ENCODE measurements at places on chromosomes 1 and 21. TPM values are rescaled to one million over a fixed set of nuclear protein-coding genes. Genes with fewer than 3 reads are reported as not detected.

- no peak for DNase-seq
Measured at GRCh38 chr1:235050911-235051360, 77.7 kb downstream of the TOMM20 start.

DNA sequence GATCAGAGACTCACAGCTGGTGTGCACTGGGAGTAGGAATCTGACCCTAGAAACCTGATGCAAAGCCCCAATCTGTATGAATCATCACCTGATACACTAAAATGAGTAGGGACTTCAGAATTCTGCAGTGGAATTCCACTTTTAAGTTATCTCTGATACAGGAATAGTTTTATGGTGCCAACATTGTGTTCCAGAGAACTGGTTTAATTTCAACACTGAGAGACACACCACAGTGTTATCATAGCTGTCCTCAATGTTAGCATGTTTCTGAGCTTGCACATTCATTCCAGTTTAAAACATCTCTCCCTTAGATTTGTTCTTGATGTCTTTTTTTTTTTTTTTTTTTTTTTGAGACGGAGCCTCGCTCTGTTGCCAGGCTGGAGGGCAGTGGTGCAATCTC lies 7.1 kb downstream of the UTS2 start:
- DNase-seq: no peak

DNA sequence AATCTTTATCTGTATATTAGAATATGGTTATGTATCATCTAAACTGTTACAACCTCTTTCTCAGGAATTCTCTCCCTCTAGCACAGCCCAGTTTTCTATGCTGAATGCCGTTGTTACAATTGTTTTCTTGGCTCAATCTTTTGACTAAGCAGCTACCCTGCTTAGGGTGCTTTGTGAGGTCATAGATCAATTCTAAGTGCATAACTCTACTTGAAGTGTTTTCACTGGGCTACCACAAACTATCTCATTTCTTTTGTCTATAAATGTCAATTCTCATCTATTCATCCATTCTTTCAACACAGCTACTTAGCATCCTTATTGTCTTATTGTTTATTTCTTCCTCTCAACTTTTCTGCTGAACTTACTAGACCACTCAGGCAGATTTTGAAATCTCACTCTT lies 77.1 kb downstream of the CEP350 start:
- DNase-seq: no peak

GRCh38 chr1:163922743-163923201 lies 601.0 kb downstream of the NUF2 start:
- DNase-seq: no peak

DNA sequence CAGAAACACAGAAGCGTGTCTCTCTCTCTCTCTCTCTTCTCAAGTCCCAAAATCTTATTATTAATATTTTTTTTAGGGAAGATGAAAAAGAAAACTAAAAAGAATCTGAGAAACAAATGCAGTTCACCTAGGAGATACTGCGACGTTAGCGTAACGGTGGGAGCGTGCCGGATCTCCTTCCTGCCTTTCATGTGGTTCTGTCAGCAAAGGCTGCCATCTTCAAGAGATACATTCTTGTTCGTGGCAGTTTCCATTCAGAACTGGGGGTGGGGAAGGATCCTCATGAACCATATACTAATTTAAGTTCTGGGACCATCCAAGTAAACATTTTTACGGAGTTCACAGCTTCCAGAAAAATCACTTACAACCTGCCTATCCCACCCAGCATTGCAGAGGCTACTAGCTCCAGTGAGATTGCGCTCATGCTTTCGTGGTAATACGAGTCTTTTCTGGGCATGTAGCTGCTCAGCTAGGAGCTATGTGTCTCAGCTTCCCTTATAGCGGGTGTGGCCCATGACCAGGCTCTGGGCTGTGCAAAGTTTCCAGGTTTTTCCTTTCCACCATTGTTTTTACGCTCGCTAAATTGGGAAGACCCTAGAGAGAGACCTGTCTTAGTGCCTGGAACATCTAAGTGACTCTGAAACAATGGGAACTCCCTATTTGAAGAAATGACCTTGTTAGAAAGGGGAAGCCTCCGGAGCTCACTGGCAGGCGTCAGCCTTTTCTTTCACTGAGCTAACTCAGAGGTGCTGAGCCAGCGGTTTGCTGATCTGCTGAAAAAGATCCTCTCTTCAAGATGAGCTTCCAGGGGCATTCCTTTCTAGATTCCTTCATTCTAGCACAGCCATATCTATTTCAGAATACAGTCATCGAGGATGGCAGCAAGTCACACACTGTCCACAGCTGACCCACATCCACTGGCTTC lies 17.3 kb downstream of the SLAMF1 start:
- peak; percentile 91 for DNase-seq

DNA sequence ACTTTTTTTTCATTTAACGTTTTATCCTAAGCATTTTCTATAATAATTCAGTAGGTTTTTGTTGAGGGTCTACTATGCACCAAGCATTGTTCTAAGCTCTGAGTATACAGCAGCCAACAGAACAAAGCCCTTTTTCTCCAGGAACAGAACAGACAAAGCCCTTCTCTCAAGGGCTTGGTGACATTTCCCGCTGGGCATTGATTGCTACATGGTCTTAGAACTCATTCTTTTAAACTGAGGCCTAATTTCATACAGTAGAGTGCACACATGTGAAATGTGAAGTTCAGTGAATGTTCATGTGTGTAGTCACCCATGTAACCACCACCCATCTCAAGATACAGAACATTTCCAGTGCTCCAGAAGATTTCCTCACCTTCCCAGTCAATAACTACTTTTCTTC lies 15.2 kb upstream of the PDIK1L start:
- DNase-seq: no peak

GRCh38 chr1:221797506-221797905 lies 55.6 kb upstream of the DUSP10 start:
- DNase-seq: no peak

DNA sequence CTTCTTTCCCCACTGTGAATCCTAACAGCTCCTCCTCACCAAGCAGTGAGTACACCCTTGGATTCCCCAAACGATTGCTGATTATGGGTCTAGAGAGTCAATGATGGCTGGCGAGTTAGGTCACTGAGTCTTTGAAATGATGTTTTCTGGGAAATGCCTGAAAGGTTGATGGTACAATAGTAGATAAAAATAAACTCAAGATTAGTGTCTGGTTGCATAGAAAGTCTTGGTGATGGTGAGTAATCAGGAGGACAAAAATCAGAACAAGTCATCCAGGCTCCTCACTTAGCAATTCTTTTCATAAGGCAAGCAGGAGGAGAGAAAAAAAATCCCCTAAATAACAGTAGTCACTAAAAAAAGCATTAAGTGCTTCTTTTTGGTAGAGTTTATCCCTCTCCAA lies 22.6 kb downstream of the HLX start:
- DNase-seq: no peak

DNA sequence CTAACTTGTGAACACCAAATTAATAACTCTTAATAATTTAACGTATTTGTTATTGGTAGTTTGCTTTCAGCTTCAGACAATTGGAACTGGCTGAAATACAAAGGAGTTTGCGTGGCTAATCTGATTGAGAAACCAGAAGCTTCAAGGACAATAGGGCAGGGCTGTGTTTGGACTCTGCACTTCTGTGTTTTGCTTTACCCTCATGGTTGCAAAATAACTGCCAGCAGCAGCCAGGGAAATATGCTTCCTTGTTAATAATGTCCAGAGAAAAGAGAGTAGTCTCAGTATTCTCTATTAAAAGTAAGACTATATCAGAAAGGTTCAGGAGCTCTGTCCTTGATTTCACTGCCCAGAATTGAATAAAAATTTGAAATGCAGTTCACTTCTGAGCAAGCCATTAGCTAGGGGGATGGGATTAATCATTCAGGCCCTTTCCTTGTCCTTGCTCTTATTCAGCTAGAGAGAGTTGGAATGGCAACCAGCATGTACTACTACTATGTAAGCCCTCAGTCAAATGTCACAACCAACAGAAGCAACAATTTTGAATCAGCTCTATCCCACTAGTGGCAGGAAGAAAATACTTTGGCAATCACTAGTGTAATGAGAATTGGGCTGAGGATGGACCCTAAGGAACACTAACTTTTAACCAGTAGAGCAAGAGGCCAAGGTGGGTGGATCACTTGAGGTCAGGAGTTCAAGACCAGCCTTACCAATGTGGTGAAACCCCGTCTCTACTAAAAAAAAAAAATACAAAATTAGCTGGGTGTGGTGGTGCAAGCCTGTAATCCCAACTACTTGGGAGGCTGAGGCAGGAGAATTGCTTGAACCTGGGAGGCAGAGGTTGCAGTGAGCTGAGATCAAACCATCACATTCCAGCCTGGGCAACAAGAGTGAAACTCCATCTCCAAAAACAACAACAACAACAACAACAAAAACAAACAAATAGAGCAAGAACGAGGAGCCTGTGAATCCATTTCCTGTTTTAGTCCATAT lies 76.8 kb downstream of the POU2F1 start:
- no peak for DNase-seq

- no peak for DNase-seq
Measured at GRCh38 chr1:178126261-178126660, 32.4 kb downstream of the RASAL2 start.

- peak; percentile 69 for DNase-seq
Measured at GRCh38 chr1:33180911-33181890, 642 bp downstream of the TRIM62 start.

DNA sequence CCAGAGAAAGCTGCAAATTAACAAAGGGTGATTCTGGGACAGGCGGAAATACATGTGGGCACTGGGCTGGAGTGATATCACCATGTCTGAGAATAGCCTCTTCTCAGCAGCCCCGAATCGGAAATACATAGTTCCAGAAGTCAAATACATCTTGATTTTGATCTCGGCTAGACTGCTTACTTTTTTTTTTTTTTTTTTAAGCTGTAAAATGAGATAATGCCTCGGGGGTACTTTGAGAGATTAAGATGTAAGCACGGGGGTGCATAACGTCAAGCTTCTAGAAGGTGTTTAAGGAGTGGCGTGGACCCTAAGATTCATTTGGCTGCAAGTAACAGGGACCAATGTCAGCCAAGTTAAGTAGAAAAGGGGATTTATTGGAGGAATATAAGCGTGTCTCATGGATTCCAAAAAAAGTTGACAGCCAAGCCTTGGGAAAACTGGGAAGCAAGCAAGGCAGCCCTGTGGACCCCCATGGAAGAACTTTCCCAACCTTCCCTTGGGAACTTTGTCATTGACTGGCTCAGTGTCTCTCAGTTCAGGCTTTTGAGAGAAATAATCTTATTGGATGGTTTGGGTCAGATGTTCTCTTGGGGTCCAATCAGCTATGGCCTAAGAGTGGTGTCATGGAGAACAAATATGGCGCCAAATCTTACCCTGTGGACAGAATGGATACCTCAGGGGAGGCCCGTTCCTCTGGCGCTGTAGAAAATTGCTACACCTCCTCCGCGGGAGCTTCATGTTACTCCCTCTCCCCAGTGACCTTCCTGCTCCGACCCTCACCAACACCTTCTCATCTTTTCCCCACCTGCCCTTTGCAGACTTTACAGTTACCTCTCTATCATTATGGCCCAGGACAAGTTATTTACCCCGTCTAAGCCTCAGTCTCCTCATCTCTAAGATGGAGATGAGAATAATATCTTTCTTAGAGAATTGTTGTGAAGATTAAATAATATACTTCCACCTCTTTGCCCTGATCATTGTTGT lies 186.6 kb downstream of the KAZN start:
- no peak for DNase-seq

GRCh38 chr1:99457381-99458165 lies 188.3 kb upstream of the PALMD start:
- DNase-seq: no peak

DNA sequence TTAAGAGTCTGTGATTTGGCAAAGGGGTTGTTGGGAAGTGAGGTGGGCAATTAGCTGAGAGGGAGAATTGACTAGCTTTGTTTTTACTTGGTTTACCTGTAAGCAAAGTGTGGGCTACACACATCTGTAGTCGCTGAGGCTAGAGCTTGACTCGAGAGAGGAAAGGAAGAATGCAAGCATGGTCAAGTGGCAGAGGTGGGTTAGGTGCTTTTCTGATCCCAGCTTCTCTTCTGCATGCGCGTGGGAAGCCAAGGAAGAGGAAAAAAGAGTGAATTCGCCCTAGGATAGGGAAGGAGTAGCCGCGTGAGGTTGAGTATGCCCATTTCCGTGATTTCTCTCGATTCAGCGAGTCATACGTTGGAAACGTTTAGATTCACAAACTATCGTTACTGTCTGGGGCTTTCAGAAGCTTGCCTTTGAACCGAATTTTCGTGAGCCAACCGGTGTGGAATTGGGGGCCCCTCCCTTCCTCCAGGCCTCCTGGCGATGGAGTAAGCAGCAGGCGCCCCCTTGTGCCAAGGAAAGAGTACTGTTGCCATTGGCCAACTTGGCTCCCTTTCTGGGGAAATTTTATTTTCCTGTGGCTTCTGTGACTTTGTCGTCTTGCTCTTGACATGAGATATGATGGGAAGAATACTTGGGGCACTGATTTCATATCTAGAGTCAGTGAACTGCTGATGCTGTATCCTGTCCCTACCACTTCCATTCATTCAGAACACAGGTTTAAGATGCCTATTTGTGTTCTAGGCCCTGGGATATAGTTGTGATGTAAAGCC lies 1.3 kb downstream of the PIGV start:
- DNase-seq: peak; percentile 86

DNA sequence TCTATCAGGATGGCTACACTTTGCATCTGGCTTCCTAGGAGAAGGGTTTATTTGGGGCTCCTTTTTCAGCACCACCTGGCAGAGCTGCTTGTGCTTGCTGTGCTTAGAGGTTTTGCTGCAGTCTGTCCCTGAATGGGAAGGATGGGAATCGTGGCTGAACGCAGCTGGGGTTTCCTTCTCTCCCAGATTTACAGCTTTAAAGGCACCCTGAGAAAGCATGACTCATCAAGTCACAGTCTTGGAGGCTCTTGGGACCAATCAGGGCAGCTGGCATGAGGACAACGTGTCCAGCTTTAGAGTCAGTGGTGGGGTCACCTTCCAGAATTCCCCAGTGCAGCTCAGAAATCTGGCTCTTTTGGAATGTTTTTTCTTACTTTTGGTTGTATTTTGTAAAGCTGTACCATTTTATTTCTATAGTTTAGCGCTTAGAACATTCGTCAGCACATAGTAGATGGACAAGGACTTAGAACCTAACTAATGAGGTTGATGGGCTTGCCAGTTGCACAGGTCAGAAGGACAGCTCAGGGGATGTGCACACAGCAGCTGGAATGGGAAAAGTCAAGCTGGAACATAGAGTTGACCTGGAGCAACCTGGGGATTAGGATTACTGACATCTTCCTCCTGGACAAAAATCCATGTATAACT lies 222.6 kb downstream of the PRDM2 start:
- DNase-seq: no peak

- DNase-seq: no peak
Measured at GRCh38 chr1:61914823-61915482, 172.7 kb downstream of the PATJ start.

GRCh38 chr1:233109096-233109495 lies 158.7 kb downstream of the NTPCR start:
- DNase-seq: no peak

- DNase-seq: peak; percentile 7
Measured at GRCh38 chr1:52140633-52141512, 1.0 kb upstream of the ZFYVE9 start.

GRCh38 chr21:26836528-26836927 lies 8.7 kb downstream of the ADAMTS1 start:
- DNase-seq: no peak

- no peak for DNase-seq
Measured at GRCh38 chr1:14165371-14165801, 433.1 kb upstream of the KAZN start.

GRCh38 chr21:15134701-15135470 lies 70.1 kb upstream of the NRIP1 start:
- DNase-seq: no peak

The PIGR gene
- total RNA-seq: not detected

The CFAP141 gene
- total RNA-seq: not detected

The CR1L gene
- not detected for total RNA-seq

The MYCL gene
- 0.20 TPM for total RNA-seq

The ERO1B gene
- total RNA-seq: 24.5 TPM

The ZNF326 gene
- total RNA-seq: 17.4 TPM

The KIF21B gene
- 94.7 TPM for total RNA-seq

The FNBP1L gene
- 2.2 TPM for total RNA-seq

The GADD45A gene
- 26.8 TPM for total RNA-seq

The LCK gene
- 436 TPM for total RNA-seq

Data from CD4-positive, alpha-beta memory T cell (primary cell).